ENCODE measurements at places on chromosomes 6 and 20.

- no peak for DNase-seq
Observed at GRCh38 chr6:150081702-150082101, 12.8 kb upstream of the ULBP3 start.

GRCh38 chr20:53408691-53409446 lies 184.8 kb downstream of the ZNF217 start:
- no peak for DNase-seq

- DNase-seq: no peak
Observed at GRCh38 chr6:20433321-20433720, 31.6 kb downstream of the E2F3 start.

- DNase-seq: no peak
Observed at GRCh38 chr6:170149681-170150589, 140.9 kb downstream of the DLL1 start.

DNA sequence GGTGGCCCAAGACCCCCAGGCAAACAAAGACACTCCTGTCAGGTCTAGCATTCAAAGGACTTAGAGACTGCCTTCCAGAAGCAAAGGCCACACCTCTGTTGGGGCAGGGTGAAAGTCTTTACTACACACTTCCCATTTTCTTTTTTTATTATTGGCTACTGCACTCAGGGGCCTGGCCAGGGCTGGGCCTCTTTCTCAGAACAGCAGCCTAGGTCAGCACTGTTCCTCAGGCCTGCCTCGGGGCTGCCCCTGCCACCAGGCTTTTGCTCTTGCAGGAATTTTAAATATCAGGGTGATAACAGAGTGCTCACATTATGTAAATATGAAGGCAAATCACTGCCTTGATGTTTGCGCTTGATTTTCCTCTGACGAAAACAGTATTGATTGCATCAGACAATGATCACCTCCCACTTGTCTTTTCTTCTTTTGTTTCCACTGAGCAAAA lies 18.5 kb downstream of the GSTA4 start:
- no peak for DNase-seq

- DNase-seq: no peak
Observed at GRCh38 chr6:41724586-41725501, 10.6 kb downstream of the TFEB start.

DNA sequence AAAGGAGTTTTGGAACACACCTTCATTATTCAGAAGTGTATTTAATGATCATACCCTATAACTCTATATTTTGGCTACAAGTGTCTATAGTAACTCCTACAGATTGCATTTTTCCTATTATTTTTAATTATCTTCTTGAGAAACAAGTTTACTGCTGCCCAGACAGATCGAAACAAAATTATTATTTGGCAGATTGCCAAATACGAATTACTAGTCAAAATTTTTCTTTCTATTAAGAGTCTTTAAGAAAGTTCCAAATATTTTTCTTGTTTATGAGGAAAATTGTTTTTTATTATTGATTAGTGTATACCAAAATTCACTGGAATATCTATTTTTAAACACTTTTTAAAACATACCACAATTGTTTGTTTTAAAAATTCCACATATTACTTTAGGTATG lies 821.9 kb upstream of the SLC35B3 start:
- no peak for DNase-seq

All from renal cortex interstitium (tissue), 15 donors.